Activated naive CD4-positive, alpha-beta T cell (primary cell): ENCODE measurements at places on chromosomes 4 and X.

GRCh38 chrX:132119821-132120515 is 7.9 kb downstream of the FRMD7 start:
- no peak for DNase-seq

- no peak for DNase-seq
Observed at GRCh38 chr4:169238445-169238844, 32.3 kb downstream of the SH3RF1 start.

DNA sequence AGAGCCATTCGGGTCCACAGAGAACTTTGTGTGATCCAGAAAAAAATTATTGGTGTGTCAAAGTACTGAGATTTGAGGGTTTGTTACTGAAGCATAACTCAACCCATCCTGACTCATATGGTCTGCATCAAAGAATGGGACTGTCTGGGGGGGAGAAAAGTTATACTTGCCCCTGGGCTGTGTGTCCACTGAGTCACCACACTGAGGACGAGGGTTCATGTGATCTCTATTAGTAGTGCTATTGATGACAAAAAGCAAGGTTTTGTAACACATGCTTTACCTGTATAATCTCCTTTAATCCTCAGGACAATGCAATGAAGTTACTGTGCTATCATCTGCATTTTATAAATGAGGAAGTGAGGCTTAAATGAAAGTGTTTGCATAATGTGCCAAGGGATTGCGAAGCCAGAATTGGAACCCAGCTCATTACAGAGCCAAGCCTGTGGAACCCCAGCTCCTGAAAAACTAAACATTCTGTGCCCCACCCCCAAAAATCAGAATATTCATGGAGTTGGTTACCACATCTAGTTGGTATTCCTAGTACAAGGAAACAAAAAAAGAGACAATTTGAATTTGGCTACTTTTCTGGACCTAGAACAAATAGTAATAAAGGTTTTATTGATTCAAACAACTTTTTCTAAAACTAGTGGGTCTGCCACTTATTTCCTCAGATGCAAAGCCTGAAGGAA is 31.2 kb downstream of the CCDC149 start:
- no peak for DNase-seq

- DNase-seq: no peak
Observed at GRCh38 chrX:119654112-119654531, 38.8 kb downstream of the SEPTIN6 start.

DNA sequence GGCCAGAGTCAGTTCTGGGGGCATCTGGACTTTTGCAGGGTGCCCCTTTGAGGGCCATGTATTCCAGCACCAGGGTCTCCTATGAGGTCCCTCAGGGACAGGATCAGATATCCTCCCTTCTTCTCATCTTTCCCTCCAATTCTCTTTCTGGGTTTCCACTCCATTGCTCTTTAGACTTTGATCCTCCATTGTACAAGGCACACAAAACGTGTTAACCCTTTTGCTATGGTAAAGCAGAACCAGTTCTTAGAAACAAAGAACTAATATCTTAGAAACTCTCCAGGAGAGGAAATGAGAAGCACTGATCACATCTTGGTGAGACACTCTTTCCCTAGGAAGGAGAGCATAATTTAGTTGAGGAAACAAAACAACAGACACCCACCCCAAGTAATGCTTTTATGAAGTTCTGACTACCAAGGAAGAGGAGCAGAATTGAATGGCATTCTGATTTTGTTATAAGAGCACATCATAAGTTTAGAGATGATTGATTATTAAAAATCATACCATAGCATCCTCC is 200.7 kb upstream of the NPY2R start:
- DNase-seq: no peak

- DNase-seq: no peak
Observed at GRCh38 chr4:87819281-87819919, 13.4 kb upstream of the MEPE start.

DNA sequence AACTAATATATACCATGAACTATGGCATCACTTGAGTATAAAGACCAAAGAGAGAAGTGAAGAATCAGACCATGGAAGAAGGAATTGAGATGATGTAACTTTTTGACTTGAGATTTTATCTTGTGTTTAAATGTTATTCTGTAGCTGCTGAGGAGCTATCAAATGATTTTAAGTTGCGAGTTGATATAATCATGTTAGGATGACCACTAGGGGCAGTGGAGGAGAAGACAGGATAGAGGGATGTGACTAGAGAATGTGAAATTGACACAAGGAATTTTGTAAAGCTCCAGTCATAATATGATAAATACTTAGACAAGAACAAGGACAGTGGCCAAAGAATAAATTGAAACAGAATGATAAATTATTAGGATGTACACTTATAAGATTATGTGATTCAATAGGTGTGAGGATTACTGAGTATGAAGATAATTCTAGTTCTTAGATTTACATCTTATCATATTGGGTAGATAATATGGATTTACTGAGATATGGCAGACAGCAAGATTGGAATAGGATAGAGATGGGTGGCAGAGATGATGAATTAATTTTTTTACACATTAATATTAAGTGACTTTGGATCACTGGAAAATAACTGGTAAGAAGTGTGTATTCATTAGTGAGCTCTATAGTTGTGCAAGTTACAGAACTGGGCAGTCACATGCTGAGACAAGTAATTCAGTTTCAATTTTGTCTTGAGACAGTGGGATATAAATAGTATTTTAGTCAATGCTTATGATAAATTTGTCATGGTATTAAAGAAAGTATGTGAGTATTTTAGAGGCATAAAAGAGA is 816.0 kb upstream of the PCDH10 start:
- DNase-seq: no peak

DNA sequence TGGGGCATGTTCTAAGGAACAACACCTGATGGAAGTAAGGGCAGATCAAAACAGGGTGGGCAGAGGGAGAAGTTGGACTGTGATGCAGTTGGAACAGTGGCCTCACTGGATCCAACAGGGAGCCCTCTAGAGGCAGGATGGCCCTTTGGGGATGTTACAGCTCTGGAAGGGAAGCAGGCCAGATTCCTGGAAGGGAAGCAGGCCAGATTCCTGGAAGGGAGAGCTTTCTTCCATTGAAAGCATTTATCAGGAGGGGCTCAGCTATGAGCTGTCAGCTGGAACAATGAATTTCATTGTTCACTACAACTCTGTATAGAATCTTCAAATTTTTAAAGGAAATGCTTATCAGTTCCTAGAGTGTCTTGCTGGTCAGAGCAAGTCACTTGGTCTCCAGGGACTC is 17.7 kb downstream of the IL15 start:
- no peak for DNase-seq

GRCh38 chrX:7709845-7710244 is 133.1 kb upstream of the VCX start:
- no peak for DNase-seq

DNA sequence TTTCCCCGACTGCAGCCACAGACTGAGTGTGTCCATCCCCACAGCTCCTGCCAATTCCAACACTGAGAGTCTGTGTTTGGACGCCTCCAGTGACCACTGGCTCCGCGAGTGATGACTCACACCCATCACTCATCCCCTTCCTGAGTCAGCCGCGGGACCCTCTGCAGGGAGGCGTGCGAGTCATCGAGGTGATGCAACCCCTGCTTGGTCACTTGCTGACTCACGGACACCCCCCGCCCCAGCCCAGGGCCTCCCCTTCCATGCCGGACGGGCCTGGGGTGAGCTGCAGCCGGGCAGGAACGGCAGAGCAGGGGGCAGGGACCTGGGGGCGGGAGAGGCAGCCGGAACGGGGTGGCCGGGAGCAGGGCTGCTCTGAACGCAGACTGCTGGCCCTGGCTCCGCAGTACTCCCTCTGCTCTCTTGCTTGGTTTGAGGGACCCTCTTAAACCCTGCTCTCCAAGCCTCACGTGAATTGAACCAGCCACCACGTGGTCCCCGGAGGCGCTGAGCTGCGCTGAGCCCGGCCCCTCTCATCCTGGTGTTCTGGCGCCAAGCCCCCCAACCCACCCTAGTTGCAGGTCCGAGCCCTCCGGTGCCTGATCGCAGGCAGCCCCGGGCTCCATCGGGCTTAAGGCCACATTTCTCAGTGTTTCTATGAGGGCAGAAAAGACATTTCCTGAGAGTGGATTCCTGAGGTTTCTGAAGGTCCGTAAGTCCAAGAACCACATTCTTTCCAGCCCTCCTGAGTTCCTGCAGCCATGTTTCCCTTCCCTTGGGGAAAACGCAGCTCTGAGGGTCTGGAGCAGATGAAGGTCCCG is 32.4 kb downstream of the FGFRL1 start:
- no peak for DNase-seq

- no peak for DNase-seq
Observed at GRCh38 chrX:66022632-66023384, 17.1 kb downstream of the VSIG4 start.

- DNase-seq: no peak
Observed at GRCh38 chr4:120065974-120066516, 603 bp downstream of the MAD2L1 start.

- no peak for DNase-seq
Observed at GRCh38 chr4:140427919-140428471, 547 bp upstream of the CLGN start.

DNA sequence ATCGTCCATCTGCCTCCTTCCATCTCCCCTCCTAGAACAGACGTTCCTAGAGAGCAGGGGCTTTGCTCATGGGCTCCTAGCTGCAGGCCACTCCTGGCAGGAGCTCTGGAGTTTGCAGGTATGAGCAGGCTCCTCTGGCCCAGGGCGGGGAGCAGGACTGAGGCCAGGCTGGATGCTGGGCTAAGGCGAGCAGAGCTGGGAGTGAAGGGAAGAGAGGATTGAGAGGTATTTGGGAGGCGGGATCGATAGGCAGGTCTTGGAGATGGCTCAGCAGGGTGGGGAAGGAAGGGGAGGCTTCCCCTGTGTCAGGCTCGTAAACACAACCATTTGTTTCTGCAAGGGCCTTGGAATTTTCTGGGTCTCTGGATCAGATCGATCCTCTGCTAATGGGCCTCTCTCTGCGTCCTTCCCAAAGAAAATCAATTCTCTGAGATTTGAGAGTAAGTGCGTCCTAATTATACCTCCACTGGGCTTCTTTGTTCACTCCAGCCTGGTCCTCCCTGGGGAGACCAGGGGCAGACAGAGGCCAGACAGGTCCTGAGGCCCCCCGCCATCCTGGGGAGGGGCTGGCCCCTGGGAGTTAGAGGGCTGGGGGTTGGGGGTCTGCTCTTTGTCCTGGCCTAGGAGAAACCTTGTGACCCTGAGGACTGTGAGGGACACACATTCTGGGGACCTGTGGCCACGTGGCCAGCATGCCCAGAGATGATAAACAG is 94.8 kb upstream of the PSAPL1 start:
- DNase-seq: no peak

- no peak for DNase-seq
Observed at GRCh38 chr4:140135529-140136088, 18.4 kb downstream of the MAML3 start.

DNA sequence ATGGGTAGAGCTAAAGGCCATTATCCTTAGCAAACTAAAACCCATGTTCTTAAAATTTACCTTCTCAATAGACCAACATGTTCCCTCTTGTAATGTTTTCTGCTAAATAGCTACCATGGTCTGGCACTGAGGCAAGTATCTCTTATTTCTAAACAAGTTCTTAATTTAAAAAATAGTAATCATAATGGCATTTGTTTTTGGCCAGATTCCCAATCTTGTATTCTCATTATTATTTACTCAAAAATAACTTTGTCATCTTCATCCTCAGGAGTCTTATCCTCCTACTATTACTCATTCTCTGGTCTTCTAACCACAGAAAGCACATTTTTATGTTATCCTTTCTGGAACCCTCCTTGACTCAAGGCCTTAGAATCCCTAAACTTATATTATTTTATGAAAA is 931.2 kb downstream of the CCSER1 start:
- DNase-seq: no peak

GRCh38 chr4:156536661-156537060 is 434.9 kb downstream of the PDGFC start:
- no peak for DNase-seq

DNA sequence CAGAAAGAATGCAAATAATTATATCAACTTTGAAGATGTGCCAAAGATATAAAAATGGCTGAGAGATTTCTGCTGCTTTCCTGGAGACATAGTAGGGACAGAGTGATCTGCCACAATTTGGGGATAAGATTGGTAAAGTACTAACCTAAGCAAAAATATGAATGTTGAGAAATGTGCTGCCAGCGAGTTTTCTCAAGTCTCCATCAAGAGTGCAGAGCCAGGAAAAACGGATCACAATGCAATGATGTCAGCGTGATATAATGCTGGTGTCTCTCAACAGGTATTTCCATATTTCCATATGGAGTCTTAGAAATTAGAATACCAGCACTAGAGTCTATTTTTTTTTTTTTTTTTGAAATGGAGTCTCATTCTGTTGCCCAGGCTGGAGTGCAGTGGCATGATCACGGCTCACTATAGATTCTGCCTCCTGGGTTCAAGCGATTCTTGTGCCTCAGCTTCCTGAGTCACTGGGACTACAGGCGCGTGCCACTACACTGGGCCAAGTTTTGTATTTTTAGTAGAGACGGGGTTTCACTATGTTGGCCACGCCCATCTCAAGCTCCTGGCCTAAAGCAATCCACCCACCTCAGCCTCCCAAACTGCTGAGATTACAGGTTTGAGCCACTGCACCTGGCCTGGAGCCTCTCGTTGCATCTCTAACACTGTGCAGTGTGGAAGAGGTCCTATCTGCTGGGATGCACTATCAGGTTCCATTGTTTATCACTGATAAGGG is 893.5 kb downstream of the TRIML1 start:
- DNase-seq: no peak

DNA sequence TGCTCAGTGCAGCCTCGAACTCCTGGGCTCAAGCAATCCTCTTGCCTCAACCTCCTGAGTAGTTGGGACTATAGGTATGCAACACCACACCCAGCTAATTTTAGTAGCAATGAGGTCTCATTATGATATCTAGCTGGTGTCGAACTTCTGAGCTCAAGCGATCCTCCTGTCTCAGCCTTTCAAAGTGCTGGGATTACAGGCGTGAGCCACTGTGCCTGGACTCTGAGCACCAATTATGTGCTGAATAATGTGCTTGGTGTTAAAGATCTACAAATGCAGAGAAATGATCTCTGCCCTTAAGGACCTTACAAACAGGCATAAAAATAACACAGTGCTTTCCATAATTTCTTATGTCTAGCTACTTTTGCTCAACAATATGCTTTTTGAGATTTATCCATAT is 129.0 kb upstream of the CBR4 start:
- DNase-seq: no peak

DNA sequence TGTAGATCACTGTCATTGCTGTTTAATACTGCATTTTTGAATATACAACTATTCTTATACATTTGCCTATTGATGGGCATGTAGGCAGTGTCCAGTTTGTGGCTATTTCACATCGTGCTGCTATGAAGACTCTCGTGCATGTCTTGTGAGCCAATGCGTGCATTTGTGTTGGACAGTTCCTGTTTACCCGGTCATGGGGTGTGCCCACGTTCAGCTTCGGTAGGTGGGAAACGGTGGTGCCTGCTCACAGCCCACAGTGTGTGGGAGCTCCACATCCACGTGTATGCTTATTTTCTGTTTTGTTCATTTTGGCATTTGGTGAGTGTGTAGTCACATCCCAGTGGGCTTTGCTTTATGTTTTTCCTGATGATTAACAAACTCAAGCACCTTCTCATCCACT is 19.7 kb upstream of the RNF212 start:
- no peak for DNase-seq

- peak; percentile 28 for DNase-seq
Observed at GRCh38 chr4:39698424-39699009, 581 bp downstream of the UBE2K start.
